ENCODE measurements at places on chromosomes 6 and 20.

DNA sequence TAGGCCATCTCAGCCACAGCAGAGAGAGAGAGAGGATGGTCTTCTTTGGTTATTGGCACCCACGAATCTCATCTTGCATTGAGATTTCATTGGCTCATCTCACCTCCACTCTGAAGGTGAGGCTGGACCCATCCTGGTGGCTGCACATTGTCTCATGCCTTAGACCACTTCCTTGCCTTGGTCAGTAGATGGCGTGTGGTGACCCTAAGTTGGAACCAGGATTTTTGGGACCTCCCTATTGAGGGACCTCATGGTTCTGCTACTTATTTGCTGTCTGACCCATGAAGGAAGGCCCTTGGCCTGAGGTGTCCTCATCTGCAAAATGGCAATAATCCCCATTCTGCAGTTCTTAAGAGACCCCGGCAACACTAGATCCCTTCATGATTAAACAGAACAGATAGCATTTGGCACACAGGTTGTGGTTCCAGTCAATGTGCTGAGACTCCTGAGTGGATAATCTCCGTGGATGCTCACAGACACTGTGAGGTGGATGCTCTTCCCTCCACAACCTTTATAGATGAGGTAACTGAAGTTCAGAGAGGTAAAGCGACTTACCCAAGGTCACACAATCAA lies 21.5 kb upstream of the AAR2 start:
- no peak for DNase-seq

- DNase-seq = peak; percentile 76
These were observed 21.0 kb downstream of the SRSF3 start for GRCh38 chr6:36615018-36615761.

- DNase-seq = no peak
These were observed 23.8 kb downstream of the HLA-DOB start for GRCh38 chr6:32792901-32793435.

DNA sequence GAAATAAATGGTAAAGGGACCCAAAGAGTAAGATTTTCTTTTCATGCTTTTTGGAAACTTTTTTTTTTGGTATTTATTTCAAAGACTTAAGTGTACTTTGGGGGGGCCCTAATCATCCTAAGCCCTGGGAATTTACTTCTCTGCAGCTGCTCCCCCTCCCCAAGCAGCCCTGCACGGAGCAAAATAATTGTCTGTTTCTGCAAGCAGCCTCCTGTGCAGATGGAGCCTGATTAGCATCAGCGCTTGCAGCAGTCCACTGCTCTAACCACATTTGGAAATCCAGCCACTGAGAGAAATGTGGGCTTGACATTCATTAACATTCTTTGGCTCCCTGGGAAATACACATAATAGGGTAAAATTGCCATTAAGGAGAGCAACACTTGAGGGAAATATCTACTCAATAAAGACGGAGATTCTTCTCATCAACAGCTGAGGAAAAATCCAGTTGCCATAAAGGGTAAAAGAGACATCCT lies 309.2 kb upstream of the MAP3K7 start:
- DNase-seq = no peak

- DNase-seq = no peak
These were observed 2.3 kb upstream of the ALDH5A1 start for GRCh38 chr6:24492475-24492874.

GRCh38 chr6:167122827-167123657 lies at the start of gene CCR6:
Gene CCR6, plus strand, starts transcription at chr6:167123096. Its CDS starts 13,039 bp downstream, at chr6:167136135.
- no peak for DNase-seq

DNA sequence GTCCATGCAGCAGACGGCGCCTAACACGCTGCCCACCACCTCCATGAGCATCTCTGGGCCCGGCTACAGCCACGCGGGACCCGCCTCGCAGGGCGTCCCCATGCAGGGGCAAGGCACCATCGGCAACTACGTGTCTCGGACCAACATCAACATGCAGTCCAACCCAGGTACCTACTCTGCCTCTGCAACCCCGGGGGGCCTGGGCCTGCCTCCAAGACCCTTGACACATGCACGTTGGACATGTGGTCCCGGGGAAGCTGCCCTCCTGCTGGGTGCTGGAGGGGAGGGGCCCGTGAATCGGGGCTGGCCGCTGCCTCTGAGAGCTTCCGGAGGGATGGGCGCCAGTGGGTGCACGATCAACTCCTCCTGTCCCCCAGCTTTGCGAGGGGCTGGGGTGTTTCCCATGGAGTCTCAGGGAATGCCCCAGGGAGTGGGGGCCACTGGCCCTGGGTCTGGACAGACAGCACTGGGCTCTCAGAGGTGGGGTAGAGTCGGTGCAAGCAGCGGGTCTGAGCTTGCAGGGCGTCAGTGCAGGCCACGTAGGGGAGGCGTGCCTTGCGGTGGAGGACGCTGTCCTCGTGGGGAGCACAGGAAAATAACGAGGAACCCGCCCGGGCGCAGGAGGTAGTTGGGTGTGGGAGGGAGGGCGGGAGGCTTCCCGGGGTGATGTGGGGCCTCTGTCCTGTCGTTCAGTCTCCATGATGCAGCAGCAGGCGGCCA lies 19.4 kb downstream of the SS18L1 start:
- DNase-seq = peak; percentile 58

DNA sequence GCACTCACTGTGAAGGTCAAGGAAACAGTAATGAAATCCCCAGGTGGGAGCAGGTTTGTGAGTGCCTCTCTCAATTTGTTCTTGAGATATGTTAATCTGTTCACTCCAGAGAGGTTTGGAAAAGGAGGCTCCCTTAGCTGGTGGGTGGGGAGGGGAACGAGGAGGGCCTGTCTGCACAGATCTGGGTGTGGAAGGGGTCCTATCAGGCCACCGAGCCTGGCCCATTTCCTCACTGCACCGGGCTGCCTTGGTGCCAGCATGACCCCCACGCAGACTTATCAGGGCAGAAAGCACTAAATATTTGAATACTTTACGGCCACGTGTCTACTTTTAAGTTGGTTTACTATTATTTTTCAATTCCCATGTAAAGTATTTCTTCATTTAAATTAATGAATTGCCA lies 8.3 kb downstream of the AGPAT4 start:
- DNase-seq = no peak

GRCh38 chr6:75288023-75288422 lies 3.4 kb upstream of the TMEM30A start:
- no peak for DNase-seq
